ENCODE measurements at places on chromosomes 11 and 22.
A peak's percentile ranks its signal among the peaks of the same experiment; 100 is the strongest.

DNA sequence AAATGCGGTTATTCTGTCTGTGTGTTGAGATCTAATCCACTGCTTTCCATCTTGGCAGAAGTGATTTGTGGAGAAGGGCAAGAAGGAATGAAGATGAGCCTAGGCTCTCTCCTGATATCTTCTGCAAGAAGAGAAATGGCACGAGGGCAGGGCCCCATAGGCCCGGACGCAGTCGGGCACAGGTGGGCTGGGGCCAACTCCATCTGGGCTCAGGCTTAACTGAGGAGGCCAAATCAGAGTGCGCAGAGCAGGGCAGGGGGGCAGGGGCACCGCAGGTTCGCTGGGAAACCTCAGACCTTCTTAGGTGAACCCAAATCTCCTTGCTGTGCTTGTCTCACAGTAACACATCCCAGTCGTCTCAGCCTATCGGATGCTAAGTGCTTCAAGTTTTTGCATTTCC, 32.8 kb upstream of the BID start:
- no peak for DNase-seq

DNA sequence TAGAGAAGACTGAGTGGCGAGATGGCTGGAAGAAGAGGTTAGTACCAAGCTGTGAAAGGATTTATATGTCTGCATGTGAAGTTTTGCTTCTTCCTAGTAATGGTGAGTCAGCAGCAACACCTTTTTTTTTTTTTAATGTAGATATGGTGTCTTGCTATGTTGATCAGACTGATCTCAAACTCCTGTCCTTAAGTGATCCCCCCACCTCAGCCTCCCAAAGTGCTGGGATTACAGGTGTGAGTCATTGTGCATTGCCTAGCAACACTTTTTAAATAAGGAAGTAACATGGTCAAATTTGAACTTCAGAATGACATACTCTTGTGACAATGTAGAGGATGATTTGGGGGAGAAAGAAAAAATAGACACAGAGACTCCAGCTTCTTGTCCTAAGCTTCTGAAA, 6.5 kb upstream of the CSTPP1 start:
- peak; percentile 12 for DNase-seq

DNA sequence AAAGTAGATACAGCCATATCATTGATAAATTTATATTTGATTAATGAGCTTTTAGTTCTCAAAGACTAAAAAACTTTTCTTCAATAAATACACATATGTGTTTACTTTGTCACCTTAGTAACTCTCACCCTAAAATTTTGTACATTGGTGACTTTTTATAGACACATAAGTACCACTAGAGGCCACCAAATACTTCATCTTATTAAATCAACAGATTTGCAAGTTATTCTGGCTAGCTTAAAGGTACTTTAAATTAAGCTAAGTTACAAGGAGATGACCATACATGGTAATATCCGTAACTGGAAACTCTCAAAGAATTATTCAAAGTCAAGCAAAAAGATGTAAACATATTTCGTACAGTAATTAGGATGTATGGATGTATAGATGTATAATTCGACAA, 112.2 kb downstream of the SBF2 start:
- DNase-seq: peak; percentile 11

DNA sequence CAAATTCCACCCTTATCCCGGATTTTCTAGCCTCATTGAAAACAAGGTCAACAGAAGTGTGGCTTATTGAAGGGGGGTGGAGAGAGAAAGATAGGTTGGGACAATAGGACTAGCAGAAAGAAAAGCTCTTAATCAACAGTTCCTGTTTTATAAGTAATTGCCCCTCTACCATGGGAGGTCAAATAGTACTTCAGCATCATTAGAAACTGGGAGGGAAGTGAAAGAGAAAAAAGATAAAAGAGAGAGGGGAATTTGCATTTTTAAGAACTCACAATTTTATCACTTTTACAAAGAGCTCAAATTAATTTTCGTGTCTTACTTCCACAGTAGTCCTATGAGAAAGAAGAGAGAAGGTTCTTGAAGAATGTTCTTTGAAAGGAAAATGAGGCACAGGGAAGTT, 89.2 kb downstream of the AMOTL1 start:
- no peak for DNase-seq

GRCh38 chr11:78244546-78245255, 56.0 kb downstream of the USP35 start:
- no peak for DNase-seq

GRCh38 chr11:68269414-68270081, 2.2 kb downstream of the C11orf24 start:
- DNase-seq: no peak

DNA sequence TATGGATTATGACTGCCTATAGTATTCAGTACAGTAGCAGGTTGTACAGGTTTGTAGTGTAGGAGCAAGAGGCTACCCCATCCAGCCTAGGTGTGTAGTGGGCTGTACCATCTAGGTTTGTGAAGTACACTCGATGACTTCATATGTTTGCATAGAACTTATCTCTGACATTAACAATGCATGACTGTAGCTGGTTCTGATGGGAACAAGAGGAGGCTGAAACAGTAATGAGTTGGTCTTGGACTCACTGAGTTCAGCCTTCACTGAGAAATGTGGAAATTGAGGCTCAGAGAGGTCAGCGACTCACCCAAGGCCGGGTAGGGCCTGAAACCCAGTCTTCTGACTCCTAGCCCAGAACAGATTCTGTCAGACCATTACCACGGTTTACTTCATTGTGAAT, 13.0 kb downstream of the MYO7A start:
- DNase-seq: no peak

- DNase-seq: no peak
Observed at GRCh38 chr22:20203142-20203551, 52.3 kb upstream of the CCDC188 start.

DNA sequence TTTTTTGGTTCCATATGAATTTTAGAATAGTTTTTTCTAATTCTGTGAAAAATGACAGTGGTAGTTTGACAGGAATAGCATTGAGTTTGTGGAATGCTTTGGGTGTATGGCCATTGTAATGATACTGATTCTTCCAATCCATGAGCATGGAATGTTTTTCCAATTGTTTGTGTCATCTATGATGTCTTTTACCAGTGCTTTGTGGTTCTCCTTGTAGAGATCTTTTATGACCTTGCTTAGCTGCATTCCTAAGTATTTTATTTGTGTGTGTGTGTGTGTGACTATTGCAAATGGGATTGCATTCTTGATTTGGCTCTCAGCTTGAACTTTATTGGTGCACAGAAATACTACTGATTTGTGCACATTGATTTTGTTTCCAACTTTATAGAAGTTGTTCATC, 3.0 kb upstream of the CSF2RB start:
- DNase-seq: no peak

DNA sequence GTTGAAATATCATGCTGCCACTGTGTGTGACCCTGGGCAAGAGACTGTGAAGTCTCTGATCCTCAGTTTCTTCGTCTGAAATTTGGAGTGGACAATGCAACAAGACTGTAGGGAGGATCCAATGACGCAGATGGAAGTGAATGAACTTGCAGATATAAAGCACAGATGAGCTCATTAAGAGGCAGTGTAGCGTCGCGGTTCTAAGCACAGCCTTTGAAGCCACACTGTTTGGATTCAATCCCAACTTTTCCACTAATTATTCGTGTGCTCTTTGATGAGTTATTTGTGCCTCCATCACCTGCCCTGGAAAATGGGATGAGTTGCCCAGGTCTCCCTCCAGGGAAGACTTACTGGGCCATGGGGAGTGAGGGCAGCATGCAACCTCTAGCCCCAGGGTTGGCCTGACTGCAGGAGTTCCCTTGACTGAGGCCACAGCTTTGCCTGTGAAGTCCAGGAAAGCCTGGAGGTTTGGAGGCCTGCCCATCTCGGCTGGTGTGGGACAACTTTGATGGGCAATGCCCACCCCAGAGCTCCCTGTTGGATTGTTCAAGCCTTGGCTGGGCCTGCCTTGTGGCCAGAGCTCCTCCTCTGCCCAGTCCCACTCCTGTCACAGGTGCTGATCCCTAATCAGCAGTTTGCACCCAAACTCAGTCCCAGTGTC, 266.0 kb upstream of the B3GAT1 start:
- no peak for DNase-seq

- DNase-seq: peak; percentile 12
Observed at GRCh38 chr11:111512296-111513239, at the start of gene BTG4. Gene BTG4, minus strand, starts transcription at chr11:111512386. Its CDS starts 13,610 bp downstream, at chr11:111498776.

GRCh38 chr11:85893395-85893794, 38.2 kb downstream of the CCDC83 start:
- no peak for DNase-seq

- no peak for DNase-seq
Observed at GRCh38 chr11:76073724-76074123, 132.6 kb downstream of the WNT11 start.

DNA sequence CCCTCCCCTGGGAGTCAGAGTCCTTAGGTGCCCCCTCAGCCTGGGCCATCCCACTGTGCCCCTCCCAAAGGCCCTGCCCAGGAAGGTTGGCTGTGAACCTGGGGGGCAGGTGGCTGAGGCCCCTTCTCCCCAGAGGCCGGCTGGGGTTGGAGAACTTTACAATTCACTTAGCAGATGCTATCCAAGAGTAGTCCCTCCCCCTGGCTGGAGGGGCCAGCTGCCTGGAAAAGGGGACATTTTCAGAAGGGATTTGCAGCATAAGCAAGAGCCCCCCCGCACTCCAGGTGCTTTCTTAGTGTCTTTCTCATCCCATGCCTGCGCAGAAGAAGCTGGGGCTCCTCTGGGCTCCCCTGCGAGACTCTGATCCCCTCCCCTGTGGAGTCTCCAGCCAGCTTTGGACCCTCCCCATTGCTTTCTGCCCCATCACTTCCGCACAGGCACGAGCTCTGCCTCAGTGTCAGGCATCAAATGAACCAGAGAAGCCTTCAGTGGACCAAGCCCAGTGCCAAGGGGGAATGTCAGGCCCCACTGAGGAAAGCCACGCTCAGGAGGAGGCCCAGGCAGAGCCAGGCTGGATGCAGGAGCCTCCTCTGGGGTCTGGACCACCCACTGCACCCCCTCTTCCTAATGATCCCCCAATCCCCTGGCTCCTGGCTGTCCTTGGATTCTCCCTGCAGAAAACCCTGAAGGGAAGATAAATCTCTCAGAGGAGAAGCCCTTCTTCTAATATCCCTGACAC, 3.7 kb downstream of the SSTR3 start:
- DNase-seq: no peak

DNA sequence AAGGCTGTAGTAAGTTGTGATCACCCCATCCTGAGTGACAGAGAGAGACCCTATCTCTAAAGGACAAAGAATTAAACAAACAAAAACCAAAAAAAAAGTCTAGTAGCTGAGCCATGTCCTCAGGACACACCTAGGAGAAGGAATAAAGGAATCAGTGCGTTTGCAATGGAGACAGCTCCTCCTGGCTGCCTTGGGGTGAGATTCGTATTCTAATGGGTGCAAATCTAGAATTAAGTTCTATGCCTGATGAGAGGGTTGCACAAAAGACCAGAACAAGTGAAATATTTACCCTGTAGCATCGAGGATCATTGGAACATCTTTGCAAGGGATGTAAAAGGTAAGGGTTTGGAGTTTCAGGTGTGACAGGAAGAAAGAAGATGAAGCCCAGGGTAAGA, 70.3 kb upstream of the BMAL1 start:
- DNase-seq: no peak

DNA sequence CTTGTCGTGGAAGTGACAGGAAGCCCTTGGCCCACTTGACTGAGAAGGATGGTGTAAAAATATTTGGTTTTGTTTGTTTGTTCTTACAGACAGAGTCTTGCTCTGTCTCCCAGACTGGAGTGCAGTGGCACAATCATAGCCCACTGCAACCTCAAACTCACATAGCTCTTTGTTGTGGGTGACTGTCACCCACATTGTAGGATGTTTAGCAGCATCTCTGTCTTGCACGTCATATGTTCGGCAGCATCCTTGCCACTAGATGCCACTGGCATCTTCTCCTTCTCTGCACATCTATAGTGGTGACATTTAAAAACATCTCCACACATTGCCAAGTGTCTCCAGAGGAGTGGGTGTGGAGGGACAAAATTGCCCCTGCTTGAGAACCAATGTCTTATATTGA, 56.8 kb downstream of the PRR5L start:
- DNase-seq: no peak

DNA sequence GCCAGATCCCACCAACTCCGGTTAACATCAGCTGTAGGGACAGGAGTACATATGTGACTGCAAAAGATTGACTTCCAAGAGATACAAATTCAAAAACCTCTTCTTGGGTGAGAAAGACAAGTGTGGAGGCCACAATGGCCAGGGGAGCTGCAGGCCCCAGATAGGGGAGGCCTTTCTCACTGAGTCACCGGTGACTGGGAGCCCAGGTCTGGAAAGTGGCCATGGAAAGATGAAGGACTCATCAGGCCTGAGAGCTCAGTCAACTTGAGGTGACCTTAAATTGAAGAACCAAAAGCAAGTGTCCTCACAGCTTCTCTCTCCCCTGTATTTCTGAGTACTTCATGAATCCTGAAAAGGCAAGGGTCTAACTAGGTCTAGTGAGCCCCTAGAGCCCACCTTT, 90.4 kb upstream of the CLPB start:
- no peak for DNase-seq

GRCh38 chr22:20319041-20319744, 667 bp downstream of the DGCR6L start:
- DNase-seq: no peak

GRCh38 chr11:37504060-37504611, 906.1 kb upstream of the RAG2 start:
- DNase-seq: no peak

DNA sequence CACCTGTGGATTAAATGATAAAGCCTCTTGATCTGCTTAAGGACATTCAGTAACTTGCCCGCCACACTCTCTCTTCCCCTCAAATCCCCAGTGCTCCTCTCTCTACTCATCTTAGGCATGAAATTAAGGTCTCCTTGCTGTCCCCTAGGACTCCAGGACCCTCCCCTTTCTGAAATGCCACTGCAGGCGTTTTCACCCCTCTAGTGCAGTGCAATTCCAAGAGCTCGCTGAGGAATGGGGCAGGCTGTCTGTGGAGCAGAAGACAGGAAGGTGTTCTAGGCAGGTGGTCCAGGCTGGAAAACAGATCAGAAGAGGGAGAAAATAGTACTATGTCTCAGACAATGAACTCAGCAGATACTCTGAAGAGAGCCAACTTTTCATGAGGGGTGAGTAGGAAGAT, 55.8 kb upstream of the ARHGAP42 start:
- no peak for DNase-seq

GRCh38 chr11:2300936-2301630, 635 bp downstream of the C11orf21 start:
- DNase-seq: no peak

GRCh38 chr22:41989246-41989645, 9.3 kb upstream of the WBP2NL start:
- DNase-seq: no peak

- no peak for DNase-seq
Observed at GRCh38 chr22:22089459-22090308, 107.1 kb upstream of the TOP3B start.
